ENCODE measurements at places on chromosomes 3 and 15.

DNA sequence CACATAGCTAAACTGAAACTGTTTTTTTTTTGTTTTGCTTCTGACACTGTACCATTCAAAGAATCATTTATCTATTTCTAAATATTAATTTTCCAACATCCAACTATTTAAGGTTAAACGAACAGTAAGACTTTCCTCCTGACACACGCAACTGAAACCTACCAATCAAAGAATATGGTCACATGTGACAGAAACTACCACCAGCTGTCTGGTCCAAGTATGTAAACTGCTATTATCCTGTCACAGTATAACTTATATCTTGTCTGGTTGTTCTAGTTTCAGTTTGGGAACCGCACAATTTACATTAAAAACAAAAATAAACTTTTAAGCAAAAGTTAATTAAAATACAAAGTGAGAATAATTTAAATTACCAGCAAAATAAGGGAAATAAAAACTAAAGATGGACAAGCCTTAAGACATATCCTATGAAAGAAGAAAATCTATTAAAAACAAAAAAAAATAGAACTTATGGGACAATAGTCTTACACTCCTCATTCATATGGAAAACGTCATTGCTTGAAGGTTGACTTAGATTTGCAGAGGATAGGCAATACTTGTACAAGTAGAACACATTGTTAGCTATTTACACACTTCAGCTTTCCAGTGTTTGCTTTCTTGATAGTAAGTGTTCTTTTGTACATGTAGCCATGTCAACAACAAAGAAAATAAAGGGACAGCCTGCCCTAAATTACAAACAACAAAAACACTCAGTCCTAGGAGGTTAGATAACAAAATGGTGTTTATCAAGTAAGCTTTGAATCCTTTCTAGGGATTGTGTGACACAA is 26.8 kb upstream of the CHRM5 start:
- DNase-seq, result peak; percentile 14

- peak; percentile 42 for DNase-seq
These were observed 191.7 kb downstream of the ATP8B4 start for GRCh38 chr15:49927189-49927861.

DNA sequence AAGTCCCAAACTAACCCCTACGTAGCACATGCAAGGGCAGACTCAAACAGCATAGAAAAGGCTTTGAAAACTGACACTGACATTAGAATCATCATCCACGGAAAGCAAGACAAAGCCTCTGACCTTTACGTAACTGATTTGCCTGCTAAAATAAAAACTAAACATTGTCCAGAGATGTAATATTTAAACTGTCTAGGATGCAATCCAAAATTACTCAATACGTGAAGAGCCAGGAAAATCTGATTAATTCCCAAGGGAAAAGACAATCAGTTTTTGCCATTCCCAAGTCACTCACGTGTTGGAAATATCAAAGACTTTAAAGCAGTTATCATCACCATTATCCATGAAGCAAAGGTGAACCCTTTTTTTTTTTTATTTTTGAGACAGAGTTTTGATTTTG is 13.3 kb upstream of the IQCF1 start:
- no peak for DNase-seq

GRCh38 chr3:134617608-134618477 is 33.0 kb downstream of the KY start:
- DNase-seq, result no peak

DNA sequence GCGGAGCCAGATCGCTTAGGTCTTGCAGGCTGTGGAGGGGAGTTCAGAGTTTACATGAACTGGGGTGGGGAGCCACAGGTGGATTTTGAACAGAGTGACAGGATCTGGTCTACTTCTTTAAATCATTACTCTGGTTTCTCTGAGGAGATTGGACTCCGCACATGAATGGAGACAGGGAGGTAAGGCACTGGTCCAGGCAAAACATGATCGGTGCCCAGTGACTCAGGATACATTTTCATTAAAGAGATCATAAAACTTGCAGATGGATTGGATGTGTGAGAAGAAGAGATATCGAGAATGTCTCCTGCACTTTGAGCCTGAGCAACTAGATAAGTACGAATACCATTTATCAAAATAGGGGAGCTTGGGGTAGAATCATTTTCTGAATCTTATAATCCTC is 61.8 kb upstream of the CMSS1 start:
- peak; percentile 17 for DNase-seq

GRCh38 chr3:10160925-10161324 is 3.8 kb upstream of the IRAK2 start:
- no peak for DNase-seq

DNA sequence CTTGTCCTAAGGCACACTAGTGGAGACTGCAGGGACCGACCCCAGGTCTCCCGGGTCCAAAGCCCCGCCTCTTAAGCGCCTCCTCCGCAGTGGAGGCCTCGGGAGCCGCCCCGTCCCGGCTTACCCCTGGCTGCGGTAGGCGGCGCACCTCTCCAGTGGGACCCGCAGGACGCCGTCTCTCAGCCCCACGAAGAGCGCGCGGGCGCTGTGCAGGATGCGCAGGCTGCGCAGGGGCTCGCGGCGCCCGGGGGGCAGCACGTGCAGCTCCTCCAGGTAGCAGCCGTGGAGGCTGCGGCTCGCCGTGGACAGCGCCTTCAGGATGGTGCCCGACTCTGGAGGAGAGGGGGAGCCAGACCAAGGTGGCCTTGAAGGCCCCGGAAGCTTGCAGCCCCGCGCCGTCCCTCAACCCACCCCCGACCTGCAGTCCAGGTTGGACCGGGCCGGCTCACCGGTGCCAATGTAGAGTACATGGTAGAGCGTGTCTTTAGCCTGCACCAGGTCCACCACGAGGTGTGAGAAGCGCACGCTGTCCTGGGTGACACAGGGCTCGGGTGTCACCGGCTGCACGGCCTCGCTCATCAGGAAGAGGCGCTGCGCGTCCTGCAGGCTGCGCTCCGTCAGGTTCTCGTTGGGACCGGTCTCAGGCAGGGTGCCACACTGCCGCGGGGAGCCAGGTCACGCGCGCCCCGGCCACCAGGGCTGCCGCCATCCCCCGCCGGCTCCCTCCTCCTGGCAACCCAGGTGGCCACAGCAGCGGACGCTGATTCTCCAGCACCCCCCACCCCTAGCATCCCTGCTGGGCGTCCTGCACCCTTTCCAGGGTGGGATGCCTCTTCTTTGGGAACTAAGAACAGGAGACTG is 105.5 kb downstream of the SEMA5B start:
- no peak for DNase-seq

DNA sequence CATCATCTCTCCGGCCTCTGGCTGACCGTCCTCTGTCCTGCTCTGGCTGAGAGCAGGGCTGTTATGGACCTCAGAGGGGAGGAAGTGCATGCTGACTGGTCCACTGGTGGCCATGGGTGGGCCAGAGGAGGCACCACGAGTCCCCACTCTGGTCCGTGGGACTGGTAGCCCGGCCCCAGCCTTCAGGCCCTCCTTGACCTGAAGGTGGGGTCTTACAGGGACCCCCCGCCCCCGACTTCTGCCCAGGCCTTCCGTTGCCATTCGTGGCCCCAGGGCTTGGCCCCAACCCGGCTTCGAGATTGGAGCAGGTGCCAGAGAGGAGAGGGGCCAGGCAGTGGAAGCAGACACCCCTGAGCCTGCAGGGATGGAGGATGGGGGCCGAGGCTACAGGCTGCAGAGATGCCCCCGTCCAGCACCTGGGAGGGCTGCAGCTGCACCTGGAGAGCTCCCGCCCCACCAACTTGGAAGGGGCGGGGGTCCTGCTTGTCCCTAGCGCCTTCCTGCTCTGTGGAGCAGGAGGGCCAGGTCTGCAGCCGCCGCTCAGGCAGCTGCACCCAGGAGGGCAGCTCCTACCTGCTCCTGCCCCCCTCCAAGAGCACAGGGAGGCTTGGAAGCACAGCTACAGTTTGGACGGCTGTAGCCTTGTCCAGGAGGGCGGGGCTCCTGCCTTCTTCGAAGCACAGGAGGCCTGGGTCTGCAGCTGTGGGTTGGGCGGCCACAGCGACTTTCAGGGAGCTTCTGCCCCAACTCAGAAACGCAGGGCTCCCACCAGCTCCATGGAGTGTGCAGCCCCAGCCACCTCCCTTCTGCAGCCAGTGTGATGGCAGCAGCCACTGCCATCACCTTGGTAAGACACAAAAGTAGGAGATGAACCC is 142.5 kb downstream of the KLF13 start:
- DNase-seq, result no peak

- DNase-seq, result no peak
These were observed 173.8 kb downstream of the SMAD6 start for GRCh38 chr15:66875588-66876420.

DNA sequence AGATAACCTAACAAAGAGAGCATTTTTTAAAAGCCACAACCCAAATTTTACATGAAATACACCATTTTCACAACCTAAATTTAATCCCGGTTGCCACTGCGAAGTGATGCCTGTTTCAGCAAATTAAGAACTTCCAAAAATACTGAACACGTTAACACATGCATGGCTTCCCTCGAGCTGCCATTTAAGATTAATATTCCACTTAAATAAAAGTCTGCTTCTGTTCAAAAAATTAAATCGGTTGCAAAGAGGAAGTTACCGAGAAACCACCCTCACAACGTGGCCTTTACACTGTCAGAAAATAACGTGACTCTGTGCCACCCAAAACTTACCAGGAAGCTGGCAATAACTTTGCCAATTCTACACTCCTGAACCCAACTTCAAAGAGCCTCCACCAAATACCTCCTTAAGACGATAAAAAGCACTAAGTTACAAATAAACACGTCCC is 1.2 kb downstream of the TBL1XR1 start:
- DNase-seq, result peak; percentile 59

Data from OCI-M1 (cell line).